ENCODE measurements at places on chromosomes 7 and 10.

DNA sequence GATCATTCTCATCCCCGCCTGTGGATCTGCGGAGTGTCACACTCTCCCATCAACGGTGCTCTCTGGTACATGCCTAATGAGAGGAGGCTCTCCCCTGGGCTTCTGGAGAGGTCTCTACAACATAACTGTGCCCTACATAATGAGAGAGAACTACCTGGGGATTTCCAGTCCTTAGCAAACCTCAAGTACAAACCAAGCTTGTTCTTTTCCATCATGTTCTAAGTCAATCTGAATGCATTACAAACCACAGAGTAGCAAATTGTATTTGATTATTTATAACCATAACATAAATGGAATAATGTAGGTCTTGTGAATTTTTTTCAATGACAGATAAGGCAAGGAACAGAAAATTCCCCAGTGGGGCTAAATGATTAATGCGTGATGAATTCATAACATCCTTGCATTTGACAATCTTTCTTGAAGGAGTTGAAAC, 412.4 kb upstream of the NRP1 start:
- no peak for DNase-seq

- DNase-seq = no peak
Observed at GRCh38 chr7:9498303-9498702, 1064.9 kb downstream of the NXPH1 start.

DNA sequence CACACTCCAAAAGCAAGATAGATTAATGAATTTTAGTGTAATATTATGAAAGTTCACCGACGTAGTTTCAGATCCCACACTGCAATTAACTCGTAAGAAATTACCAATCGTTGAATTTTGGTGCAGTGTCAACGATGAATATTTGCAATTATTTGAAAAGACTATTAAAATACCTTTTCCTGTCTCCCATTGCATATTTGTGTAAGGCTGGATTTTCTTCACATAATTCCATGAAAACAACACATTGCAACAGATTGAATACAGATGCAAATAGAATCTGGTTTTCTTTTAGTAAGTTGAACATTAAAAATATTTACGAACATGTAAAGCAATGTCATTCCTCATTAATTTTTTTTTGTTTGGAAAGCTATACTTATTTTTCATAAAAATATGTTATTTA, 50.9 kb downstream of the DNMBP start:
- DNase-seq = no peak

- peak; percentile 73 for DNase-seq
Observed at GRCh38 chr10:124648738-124649137, 95.4 kb downstream of the FAM53B start.

GRCh38 chr10:7239312-7239985, 171.4 kb downstream of the SFMBT2 start:
- no peak for DNase-seq

DNA sequence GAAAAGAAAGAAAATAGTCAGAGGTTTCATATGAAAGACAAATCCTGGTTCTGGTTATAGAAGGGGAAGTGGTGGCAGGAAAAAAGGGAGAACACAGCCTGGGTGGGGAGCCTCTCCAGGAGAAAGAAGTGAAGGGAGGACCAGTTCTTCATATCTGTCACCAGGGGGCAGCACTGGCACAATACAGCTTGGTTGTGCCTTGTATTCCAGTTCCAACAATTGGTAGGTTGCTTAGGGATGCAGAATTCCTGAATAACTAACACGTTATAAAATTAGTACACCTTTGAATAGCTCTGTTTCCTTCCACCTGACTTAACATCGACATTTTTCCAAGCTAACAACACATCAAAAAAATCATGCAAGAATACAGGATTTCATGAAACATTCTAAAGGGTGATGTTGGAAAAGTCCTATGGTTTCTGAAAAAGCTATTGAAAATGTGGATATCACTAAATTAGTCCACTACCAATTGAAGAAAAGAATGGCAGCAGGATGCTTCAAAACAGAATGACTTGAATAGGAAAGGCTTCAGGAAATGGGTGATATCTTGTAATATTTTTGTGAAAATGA, 52.9 kb downstream of the CYP26A1 start:
- DNase-seq = no peak

DNA sequence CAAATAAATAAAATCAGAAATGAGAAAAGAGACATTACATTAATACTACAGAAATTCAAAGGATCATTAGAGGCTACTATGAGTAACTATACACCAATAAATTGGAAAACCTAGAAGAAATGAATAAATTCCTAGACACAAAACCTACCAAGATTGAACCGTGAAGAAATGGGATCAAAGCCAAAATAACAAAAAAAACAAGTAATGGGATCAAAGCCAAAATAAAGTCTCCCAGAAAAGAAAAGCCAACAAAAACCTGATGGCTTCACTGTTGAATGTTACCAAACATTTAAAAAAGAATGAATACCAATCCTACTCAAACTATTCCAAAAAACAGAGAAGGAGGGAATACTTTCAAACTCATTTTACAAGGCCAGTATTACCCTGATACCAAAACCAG, 20.0 kb downstream of the GSDME start:
- no peak for DNase-seq

DNA sequence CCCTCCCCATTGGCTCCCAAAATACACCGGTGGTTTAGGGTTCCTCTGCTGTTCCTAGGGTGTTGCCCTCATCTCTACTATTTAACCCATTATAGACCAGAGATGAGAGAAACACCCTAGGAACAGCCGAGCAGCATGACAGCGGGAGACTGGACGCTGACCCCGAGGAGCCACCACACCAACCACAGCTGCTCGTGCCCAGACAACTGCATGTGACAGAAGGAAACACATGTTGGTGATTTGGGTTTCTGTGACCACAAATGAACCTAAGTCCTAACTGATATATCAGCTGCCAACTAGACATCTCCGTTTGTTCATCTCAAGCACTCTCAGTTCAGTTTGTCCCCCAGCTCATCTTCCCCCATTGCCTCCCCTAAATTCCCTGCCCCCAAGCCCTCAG, 13.4 kb downstream of the CFAP43 start:
- no peak for DNase-seq

DNA sequence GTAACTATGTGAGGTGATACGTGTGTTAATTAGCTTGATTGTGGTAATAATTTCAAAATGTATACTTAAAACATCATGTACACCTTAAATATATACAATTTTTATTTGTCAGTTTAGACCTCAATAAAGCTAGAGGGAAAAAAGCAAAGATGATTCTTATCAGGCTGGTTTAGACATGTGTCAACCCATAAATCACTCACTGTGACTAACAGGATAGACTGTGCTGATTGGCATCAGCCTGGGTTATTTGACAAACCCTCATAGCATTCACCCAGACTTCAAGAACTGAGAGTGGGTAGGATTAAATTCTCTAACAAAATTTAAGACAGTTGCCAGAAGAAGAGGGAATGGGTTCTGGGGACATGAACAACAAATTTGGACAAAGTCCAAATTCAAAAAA, 73.8 kb upstream of the TMEM140 start:
- DNase-seq = no peak

- DNase-seq = no peak
Observed at GRCh38 chr10:122490268-122490667, 28.9 kb downstream of the HTRA1 start.

- DNase-seq = no peak
Observed at GRCh38 chr10:21427804-21428481, 97.5 kb downstream of the SKIDA1 start.

GRCh38 chr7:86748843-86749719, 105.4 kb downstream of the GRM3 start:
- DNase-seq = no peak

Data from CD8-positive, alpha-beta T cell (primary cell).